Mammary epithelial cell (primary cell): ENCODE measurements at places on chromosomes 11 and 22. TPM values are rescaled to one million over a fixed set of nuclear protein-coding genes. Genes with fewer than 3 reads are reported as not detected.

DNA sequence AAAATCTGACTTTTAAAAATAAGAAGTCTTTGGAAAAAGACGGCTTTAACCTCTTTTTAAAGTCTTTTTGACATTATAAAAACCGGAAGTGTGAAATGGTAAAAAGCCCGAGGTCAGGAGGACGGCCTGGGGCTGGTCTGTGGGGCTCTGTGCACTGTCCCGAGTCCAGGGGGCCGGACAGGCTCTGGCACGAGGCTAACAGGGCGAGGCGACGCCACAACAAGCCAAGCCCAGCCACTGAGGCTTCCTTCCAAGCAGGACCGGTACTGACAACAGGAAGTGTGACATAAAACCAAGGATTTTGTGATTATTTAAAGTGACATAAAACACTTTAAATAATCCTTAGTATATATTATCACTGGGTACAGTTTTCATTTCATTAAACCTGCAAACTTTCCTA lies 39.2 kb downstream of the BRD1 start:
- DNase-seq, result no peak

- DNase-seq, result peak; percentile 9
Observed at GRCh38 chr11:64649291-64649697, 58.3 kb downstream of the SLC22A12 start.

GRCh38 chr22:38085056-38085455 lies 1.1 kb upstream of the SLC16A8 start:
- DNase-seq, result no peak

GRCh38 chr11:66363805-66364535 lies 7.6 kb downstream of the SLC29A2 start:
- DNase-seq, result no peak

GRCh38 chr22:50303848-50304527 lies 3.5 kb downstream of the PLXNB2 start:
- peak; percentile 47 for DNase-seq

- DNase-seq, result no peak
Observed at GRCh38 chr11:117449111-117449693, 121.5 kb downstream of the CEP164 start.

- no peak for DNase-seq
Observed at GRCh38 chr11:90202342-90202741, 20.5 kb downstream of the CHORDC1 start.

GRCh38 chr11:131618201-131618600 lies 247.8 kb downstream of the NTM start:
- DNase-seq, result no peak

- DNase-seq, result no peak
Observed at GRCh38 chr22:50702821-50703725, 30.4 kb downstream of the SHANK3 start.

DNA sequence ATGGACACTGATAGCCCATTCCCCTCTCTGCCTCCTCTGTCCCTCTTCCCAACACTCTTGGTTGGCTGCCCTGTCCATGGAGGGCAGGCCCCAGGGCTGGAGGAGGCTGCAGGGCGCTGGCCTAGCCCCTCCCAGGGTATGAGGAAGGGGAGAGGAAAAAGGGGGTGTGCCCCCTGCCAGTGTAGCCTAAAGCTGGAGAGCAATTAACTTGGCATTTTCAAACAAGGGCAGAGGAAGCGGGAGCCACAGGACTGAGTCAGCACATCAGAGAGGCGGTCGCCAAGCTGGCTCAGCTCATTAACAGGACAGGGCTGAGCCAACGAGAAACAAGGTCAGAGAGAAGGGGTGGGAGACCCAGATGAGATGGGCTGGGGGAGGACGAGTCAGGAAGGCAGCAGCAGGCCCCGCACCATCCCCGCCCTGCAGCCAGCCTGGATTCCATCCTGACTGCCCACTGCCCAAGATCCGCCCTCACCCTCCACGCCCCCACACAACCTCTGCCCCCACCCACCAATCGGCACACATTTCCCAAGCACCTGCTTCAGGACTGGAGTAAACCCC lies 76.3 kb downstream of the BUD13 start:
- DNase-seq, result no peak

DNA sequence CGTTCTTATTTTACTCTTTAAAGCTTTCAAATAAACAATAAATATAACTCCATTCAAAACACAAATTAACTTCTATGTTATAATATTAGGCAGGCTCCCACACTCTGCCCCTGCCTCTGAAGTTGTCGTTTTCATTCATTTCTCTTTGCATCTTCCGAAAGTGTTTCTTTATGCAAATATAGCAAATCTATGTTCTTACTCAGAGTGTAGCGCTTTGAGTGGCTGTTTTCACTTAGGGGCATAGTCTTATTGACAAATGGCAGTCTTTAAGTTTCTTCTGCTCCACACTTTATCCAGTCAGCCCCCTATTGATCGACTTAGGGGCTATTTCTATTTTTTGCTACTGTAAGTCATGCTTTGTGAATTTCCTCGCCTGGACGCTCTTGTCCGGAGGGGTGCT lies 45.3 kb upstream of the RTL6 start:
- DNase-seq, result no peak

DNA sequence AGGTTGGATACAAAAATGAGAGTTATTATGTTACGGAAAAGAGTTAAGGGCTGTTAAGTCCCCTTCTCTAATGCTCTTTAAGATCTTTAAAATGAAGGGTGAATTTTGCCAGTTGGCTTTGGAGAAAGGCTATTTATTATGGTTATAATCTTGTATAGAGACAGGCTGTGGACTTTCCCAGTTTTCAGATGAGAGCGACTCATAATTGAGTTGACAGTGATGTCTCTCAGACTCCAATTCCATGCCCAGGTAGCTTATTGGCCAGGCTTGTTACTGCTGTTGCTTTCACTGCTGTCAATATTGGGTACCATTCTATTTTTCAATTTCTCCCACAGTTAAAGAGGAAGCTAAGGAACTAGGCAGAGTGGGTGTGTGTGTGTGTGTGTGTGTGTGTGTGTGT lies 13.1 kb downstream of the ENDOD1 start:
- DNase-seq, result peak; percentile 57

- no peak for DNase-seq
Observed at GRCh38 chr11:110830344-110830743, 118.1 kb upstream of the ARHGAP20 start.

- DNase-seq, result no peak
Observed at GRCh38 chr22:44112191-44112590, 68.5 kb upstream of the PARVG start.

DNA sequence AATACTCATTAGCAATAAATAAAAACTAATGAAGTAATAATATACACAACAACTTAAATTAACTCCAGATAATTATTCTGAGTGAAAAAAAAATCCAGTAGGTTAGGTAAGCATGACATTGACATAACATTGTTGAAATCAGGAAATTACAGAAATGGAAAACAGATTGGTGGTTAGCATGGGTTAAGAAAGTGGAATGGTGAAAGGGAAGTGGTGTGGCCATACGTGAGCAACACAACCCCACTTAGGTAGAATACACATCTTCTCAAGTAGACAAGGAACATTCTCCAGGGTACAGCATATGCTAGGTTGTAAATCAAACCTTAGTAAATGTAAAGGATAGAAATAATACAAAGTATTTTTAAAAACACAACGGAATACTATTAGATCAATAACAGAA lies 30.2 kb upstream of the CLTCL1 start:
- no peak for DNase-seq

DNA sequence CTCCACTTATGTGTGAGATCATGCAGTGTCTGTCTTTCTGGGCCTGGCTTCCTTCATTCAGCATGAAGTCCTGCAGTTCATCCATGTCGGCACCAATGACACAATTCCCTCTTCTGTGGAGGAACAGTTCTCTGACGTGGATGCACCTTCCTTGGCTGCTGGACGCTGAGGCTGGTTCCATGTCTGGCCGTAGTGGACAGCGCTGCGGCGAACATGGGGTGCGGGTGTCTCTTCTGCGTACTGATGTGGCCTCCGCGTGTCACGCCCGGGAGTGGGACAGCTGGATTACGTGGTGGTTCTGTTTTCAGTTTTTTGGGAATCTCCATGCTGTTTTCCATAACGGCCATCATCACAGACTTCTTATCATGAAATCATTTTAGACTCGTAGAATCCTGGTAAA lies 16.9 kb upstream of the MUC2 start:
- no peak for DNase-seq

The KDM4D gene
- polyA plus RNA-seq, result 1.3 TPM

The MMP11 gene
- 0.26 TPM for polyA plus RNA-seq

The LRRN4CL gene
- polyA plus RNA-seq, result 0.01 TPM

The ACR gene
- polyA plus RNA-seq, result not detected

The PHOX2A gene
- not detected for polyA plus RNA-seq

The PKDREJ gene
- polyA plus RNA-seq, result not detected

The CHORDC1 gene
- polyA plus RNA-seq, result 30.9 TPM

The CASP1 gene
- 30.2 TPM for polyA plus RNA-seq

The FGF4 gene
- not detected for polyA plus RNA-seq

The RPL27A gene
- polyA plus RNA-seq, result 1,200 TPM

The APOBEC3C gene
- 101 TPM for polyA plus RNA-seq

The ARVCF gene
- 6.0 TPM for polyA plus RNA-seq
